Left lung (tissue), 14 donors: ENCODE measurements at places on chromosomes 4 and X.

- peak; percentile 83 for DNase-seq
Measured at GRCh38 chr4:183097231-183098018, 1.6 kb upstream of the WWC2 start.

GRCh38 chrX:9467751-9468150 is 2.9 kb downstream of the TBL1X start:
- DNase-seq: no peak

GRCh38 chr4:20271950-20272349 is 20.2 kb downstream of the SLIT2 start:
- DNase-seq: no peak

DNA sequence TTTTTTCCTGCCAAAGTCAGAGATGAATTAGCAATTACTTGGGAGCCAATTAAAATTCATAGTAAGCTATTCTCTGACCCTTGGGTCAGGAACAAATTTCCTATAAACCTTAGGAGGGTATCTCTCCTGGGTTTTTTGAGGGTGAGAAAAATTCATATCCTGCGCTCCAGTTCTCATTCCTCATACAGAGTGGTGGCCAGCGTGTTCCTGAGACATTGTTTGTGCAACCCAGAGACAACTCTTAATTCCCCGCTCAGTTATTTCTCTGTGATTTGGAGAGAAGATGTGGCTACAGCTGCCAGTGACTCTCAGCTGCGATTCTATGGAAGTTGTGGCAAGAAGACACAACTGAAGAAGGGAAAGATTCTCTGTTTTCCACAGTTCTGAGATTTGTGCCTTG is 37.9 kb upstream of the CBR4 start:
- no peak for DNase-seq

GRCh38 chrX:150339736-150340135 is 23.4 kb upstream of the MAMLD1 start:
- no peak for DNase-seq

DNA sequence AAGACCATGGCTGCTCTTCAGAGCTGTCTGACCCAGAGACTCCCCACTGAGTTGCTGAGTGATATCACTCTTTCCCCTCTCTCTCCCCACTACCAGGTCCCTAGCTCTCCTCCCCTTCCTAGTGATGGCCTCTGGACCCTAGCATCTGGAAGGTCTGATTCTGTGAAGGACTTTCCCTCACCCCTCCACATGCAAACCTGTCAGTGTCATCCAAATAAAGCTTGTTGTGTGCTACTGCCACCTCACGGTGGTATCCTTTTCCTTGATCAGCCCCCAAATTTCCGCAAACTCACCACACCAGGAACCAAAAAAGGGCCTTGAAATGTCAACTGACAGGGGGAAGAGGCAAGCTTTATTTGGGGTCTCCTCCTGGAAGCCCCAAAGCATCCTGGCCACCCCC is 500.2 kb downstream of the IDS start:
- DNase-seq: no peak

GRCh38 chr4:68271851-68272357 is 26.4 kb upstream of the TMPRSS11B start:
- no peak for DNase-seq

GRCh38 chr4:86401826-86402225 is 42.0 kb upstream of the MAPK10 start:
- no peak for DNase-seq

GRCh38 chr4:189202182-189202868 is 738.3 kb upstream of the FRG1 start:
- peak; percentile 81 for DNase-seq

DNA sequence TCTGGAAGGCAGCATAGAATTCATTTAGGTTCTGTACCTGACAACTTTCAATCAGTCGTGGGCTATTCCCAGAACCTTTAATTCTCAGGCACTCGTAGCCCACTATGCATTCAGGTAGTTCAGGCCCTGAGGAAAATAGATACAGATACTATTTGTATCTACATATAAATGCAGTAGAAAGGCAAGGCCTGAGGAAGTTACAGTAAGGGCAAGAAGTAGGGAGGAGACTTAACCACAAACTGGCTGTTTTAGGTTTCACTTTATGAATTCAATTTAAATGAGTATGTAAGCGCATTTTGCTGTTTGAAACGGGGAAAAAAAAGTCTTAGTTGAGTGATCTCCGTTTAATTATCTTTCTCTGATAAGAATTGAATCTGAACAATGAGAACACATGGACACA is 529.4 kb upstream of the ATOH1 start:
- DNase-seq: no peak

- DNase-seq: no peak
Measured at GRCh38 chr4:39324446-39324845, 41.7 kb downstream of the RFC1 start.

DNA sequence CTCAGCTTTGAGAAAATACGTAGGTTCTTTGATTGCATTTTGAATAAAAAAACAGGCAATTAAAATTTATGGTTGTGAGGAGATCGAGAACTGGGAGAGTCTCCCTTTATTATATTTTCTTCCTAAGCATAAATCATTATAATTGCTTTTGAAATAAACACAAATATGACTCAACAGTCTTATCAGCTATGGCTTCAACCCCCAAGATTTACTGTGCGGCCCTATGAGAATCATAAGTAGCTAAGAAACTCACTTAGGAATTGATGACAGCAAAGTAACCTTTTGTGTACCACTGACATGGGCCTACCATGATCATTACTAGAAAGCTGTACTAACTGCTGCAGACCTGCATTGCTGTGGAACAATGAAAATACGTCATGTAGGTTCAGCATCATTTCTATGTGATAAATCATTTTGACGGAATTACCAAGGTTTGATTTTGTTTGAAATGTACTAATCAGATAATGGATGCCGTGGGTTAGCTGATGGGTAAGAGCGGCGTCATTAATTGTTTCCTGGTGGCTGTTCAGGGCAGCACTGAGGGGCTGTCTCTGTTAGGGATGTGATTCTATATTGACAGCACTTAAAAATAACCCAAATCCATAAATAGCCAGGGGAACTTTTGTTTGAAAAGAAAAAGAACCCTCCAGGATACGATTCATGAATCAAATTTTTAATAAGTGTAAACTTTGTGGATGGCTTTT is 51.5 kb upstream of the GPRIN3 start:
- no peak for DNase-seq

DNA sequence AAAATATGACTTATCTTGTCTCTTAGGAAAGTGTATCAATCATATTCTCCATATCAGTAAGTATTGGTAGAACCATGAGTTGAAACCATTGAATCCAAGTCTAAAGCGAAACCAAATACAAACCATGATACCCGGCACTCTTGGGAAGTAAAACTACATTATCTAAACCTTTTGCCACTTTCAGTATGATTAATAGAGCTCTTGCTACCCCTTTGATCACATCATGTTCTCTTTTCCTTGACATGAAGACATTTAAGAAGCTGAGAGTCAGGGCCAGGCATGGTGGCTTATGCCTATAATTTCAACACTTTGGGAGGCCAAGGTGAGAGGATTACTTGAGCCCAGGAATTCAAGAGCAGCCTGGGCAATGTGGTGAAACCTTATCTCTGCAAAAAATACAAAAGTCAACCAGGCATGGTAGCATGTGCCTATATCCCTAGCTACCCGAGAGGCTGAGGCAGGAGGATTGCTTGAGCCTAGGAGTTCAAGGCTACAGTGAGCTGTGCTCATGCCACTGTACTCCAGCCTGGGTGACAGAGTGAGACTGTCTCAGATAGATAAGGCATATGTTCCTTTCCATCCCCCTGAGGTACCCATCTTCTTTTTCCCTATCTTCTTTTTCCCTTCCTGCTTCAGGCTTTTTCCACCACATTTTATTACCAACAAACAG is 45.4 kb downstream of the CEP135 start:
- DNase-seq: no peak

- DNase-seq: no peak
Measured at GRCh38 chr4:126262665-126263064, 947.9 kb downstream of the FAT4 start.

DNA sequence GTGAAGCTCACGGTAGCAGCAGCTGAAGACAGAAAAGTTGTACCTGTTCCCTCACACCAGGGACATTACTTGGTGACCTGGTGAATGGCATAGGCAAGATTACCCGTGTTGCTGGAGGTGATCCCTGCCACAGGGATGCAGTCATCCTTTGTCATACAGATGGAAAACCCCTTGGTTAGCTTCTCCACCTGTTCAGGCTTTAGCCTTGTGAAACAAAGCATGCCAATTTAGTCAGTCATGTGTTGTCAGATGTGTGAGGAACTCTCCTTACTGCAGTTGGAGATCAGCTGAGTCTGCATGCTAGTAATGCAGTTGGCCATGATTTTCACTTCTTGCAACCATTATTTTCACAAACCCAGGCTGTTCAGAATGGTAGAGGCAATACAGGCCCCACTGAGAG is 41.0 kb downstream of the AMELX start:
- DNase-seq: no peak

- DNase-seq: no peak
Measured at GRCh38 chr4:189255636-189256035, 685.0 kb upstream of the FRG1 start.

DNA sequence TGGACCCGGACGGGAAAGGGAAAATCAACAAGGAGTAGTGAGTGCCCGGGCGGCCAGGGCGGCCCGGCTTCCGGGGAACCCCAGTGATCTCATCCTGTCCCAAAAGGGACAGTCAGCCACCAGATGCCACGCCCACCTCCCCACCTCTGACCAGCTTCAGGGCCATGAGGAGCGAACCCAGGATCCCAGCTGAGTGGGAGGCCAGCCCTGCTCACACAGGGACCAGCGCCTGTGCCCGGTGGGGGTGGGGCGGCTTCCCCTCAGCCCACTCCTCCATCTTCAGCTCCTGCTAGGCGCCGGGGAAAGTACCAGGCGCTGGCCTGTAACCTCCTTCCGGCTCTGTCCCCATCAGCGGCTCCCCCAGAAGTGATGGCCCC is 6.2 kb downstream of the MYL5 start:
- no peak for DNase-seq

GRCh38 chr4:150986085-150986484 is 29.0 kb downstream of the LRBA start:
- no peak for DNase-seq

- peak; percentile 77 for DNase-seq
Measured at GRCh38 chrX:47366041-47366722, 4.2 kb upstream of the ZNF157 start.

DNA sequence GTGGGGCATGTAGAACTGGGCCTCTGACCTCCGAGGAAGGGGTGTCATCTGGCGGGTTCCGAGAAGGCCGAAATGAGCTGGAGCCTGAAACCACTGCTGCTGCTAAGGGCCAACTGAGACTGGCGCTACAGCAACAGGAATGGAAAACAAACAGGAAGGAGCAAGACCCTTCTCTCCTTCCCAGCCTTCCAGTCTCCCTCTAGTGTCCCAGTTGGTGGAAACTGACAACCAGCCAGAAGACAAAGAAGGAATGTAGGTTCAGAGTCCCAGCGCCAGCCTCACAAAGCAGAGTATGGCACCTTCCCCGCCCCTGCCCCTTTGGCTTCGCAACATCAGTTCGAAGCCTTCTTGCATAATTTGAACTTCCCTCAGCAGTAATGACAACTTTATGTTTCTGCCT is 24.4 kb upstream of the PDZD4 start:
- DNase-seq: no peak

GRCh38 chrX:20221902-20222301 is 44.8 kb downstream of the RPS6KA3 start:
- no peak for DNase-seq

- no peak for DNase-seq
Measured at GRCh38 chr4:109206620-109207019, 95.8 kb downstream of the COL25A1 start.

GRCh38 chr4:143667461-143667860 is 33.0 kb downstream of the FREM3 start:
- DNase-seq: no peak

DNA sequence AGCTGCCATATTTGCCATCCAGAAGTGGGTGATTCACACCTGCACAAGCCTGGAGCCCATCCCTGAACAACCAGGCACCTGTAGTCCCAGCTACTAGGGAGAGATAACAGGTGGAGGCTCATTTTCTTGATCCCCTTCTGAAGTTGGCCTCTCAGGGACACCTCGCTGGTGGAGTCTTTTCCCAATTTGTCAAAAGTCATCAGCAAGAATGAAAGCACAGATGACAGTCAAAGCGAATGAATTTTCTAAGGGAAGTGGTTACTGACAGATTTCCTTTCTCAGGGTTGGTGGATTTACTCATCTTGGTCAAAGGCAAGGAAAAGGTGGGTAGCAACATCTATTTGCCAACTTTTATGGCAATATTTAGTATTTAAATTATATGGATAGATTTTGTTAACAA is 36.5 kb downstream of the FGFBP1 start:
- DNase-seq: no peak

- no peak for DNase-seq
Measured at GRCh38 chr4:23260511-23260910, 567.8 kb downstream of the GBA3 start.

GRCh38 chr4:2570551-2571222 is 34.2 kb downstream of the FAM193A start:
- no peak for DNase-seq

DNA sequence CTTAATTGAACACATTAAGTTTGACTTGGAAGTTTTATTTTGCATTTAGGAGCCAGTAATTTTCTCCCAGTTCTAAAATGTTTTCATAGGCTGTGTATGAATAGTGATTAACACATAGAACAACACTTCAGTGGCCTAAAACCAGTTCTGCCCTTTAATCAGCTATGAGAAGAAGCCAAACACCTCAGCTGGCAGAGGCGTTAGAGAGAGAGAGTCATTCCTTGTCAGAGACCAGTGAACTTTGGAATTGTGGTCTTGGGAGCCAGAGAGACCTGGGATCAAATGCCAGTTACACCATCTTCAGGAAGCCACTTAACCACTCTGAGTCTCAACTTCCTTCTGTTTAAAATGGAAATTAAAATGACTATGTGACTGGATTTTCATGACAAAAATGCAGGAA is 39.3 kb upstream of the PRPS2 start:
- no peak for DNase-seq

GRCh38 chr4:148007314-148007760 is 275.4 kb downstream of the ARHGAP10 start:
- DNase-seq: no peak

- DNase-seq: no peak
Measured at GRCh38 chrX:9510366-9510765, 45.5 kb downstream of the TBL1X start.

GRCh38 chr4:153084224-153084979 is 119.8 kb upstream of the TRIM2 start:
- no peak for DNase-seq

DNA sequence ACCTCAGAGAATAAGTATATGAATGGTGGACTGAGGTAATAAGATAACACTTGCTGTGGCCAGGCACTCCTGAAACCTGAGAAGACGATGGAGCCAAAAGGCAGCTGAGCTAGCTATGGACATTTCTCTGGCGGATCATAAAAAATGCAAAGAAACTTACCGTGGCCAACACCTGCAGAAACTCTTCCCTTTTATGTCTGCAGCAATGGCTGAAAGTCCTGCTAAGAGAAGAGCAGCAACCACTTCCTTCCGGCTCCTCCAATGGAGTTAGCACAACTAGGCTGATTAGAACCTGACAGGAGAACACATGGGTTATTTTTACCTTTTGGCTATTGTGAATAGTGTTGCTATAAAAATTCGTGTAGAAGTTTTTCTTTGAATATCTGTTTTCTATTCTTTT is 76.0 kb upstream of the MAGEB16 start:
- DNase-seq: no peak
